ENCODE measurements at places on chromosomes 2 and 18. TPM values are rescaled to one million over a fixed set of nuclear protein-coding genes. Genes with fewer than 3 reads are reported as not detected.

Gene SPEG
- total RNA-seq, result 1.9 TPM

Gene DYSF
- total RNA-seq, result 14.9 TPM

Gene C1QL2
- total RNA-seq, result not detected

DNA sequence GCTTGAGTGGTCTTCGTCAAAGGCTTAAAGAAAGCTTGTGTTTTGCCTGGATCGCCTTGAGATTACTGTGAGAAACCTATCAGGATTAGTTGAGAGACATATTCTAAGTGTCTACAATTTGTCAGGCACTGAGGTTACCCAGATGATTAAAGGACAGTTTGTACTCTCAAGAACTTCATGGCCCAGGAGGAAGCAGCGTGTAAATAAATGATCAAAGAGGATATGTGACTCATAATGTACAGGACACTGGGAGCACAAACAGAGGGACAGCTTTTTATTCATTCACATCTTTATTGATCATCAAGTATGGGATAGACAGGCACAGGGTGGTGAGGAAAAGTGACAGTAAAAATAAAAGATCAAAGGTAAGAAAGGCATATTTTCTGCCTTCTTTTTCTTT, 152.6 kb upstream of the FSHR start:
- H3K4me3 ChIP-seq, result no peak overlapping the region
- H3K27me3 ChIP-seq, result no peaks in the 10 kb centered on the region
- no peak for DNase-seq

- no peak for DNase-seq
- H3K27ac ChIP-seq, result no peak overlapping the region
- H3K4me1 ChIP-seq, result peaks cover 17% of the 10 kb centered on the region
- no peaks in the 10 kb centered on the region for H3K27me3 ChIP-seq
- H3K36me3 ChIP-seq, result no peaks in the 10 kb centered on the region
- H3K4me3 ChIP-seq, result no peak overlapping the region
Measured at GRCh38 chr18:38368886-38369285, 803.3 kb upstream of the CELF4 start.

DNA sequence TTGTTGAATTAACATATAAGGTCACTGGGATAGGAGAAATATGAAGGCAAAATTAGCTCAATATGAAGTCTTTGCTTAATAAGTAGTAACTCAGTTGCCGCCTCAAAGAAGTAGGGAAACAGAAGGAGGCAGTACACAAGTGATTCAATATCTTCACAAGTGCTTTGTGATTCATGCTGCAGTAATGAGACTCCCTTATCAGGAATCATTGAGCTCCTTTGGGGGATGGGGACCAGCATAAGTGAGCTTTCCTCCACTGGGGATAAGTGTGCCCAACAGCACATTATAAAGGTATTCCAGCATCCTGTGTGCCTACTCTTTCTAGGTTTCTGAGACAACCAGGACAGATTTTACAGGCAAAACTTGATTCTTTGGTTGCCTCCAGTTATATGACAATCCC, 323.4 kb upstream of the UBE2E3 start:
- no peak overlapping the region for H3K4me3 ChIP-seq
- no peak for DNase-seq
- no peaks in the 10 kb centered on the region for H3K36me3 ChIP-seq
- no peaks in the 10 kb centered on the region for H3K4me1 ChIP-seq

DNA sequence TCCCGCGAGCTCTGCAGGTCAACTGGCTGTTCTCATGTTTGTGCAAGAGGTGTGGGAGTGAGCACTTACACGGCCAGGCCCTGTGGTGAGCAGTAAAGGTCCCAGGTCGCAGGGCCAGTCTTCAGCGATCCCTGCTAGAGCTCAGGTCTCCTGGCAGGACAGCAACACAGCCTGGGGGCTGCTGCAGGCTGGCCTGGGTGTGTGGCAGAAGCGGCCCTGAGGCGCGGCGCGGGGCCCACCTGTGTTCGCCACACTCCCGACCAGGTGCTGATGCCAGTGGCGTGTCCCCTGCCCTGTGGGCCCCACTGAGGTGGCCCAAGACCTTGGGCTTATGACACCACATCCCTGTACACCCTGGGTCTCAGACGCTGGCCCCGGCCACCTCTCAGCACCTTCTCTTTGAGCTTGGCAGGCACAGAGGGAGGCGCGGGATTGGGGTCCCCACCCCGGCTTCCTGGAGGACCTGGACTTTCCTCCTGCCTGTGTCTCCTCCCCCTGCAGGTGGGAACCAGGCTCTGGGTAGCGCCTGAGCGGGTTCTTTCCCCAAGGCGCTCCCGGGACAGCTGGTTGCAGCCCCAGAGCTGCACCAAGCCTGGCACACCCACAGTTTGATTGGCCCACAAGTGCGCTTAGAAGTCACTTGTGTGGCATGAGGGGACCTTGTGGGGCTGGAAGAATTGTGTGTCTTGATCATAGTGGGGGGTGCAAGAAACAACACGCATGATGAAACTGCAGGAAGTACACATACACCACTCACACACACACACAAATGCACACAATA, 59.2 kb downstream of the TWIST2 start:
- no peaks in the 10 kb centered on the region for H3K27me3 ChIP-seq
- no peak overlapping the region for H3K4me3 ChIP-seq
- no peaks in the 10 kb centered on the region for H3K4me1 ChIP-seq
- no peak overlapping the region for H3K27ac ChIP-seq
- H3K36me3 ChIP-seq, result no peaks in the 10 kb centered on the region

- H3K4me1 ChIP-seq, result no peaks in the 10 kb centered on the region
- H3K27ac ChIP-seq, result no peak overlapping the region
- H3K36me3 ChIP-seq, result no peaks in the 10 kb centered on the region
- no peak overlapping the region for H3K4me3 ChIP-seq
- H3K27me3 ChIP-seq, result no peaks in the 10 kb centered on the region
Measured at GRCh38 chr2:132503701-132504100, 87.1 kb downstream of the GPR39 start.
